ENCODE measurements at places on chromosomes 4 and X. TPM values are rescaled to one million over a fixed set of nuclear protein-coding genes. Genes with fewer than 3 reads are reported as not detected.
A peak's percentile ranks its signal among the peaks of the same experiment; 100 is the strongest.

DNA sequence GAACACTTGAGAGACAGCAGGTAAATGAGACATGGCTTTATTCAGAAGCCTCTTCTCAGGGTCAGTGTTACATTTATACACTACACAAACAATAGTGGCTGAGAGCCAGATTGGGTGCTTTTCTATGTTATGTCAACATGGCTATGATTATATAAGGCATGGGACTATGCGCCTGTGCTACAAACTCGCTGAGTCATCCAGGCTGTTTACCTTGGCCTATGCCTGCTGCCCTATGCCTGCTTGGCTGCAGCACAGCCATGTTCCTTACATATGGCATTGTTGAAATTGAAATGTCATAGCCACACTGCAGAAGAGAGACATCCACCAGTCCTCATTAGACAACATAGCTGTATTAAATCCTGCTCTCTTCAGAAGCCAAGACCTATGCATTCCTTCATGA lies 236.3 kb upstream of the NWD2 start:
- H3K27me3 ChIP-seq = no peaks in the 10 kb centered on the region
- H3K36me3 ChIP-seq = no peaks in the 10 kb centered on the region
- no peaks in the 10 kb centered on the region for H3K4me1 ChIP-seq
- H3K4me3 ChIP-seq = no peak overlapping the region
- DNase-seq = peak; percentile 7

DNA sequence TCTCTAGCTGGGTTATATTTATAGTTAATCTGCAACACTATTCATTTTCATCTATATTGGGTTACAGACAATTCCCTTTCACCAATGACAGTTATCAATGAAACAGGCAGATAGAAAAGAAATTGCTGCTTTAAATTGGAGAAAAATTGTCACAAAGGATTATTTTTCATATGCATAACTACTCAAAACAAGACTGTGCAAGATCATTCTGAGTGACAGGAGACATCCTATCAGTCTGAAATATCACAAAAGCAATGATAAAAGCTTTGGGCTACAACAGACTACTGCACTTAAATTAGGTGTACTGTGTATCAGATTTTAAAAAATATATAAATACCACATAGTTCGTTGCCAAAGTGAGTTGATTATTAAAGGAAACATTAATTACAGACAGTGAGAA lies 722.6 kb downstream of the ARAP2 start:
- no peaks in the 10 kb centered on the region for H3K36me3 ChIP-seq
- H3K4me1 ChIP-seq = no peaks in the 10 kb centered on the region
- H3K4me3 ChIP-seq = no peak overlapping the region
- no peaks in the 10 kb centered on the region for H3K27me3 ChIP-seq
- no peak for DNase-seq

GRCh38 chrX:136450050-136450830 lies 37.5 kb upstream of the BRS3 start:
- H3K4me1 ChIP-seq = no peaks in the 10 kb centered on the region
- H3K4me3 ChIP-seq = no peak overlapping the region
- DNase-seq = no peak

KLF8 gene
- 3.3 TPM for total RNA-seq

- H3K36me3 ChIP-seq = no peaks in the 10 kb centered on the region
- H3K4me1 ChIP-seq = peaks cover 16% of the 10 kb centered on the region
- no peak overlapping the region for H3K27ac ChIP-seq
- H3K4me3 ChIP-seq = no peak overlapping the region
Measured at GRCh38 chr4:55393461-55394320, 2.1 kb upstream of the TMEM165 start.

DNA sequence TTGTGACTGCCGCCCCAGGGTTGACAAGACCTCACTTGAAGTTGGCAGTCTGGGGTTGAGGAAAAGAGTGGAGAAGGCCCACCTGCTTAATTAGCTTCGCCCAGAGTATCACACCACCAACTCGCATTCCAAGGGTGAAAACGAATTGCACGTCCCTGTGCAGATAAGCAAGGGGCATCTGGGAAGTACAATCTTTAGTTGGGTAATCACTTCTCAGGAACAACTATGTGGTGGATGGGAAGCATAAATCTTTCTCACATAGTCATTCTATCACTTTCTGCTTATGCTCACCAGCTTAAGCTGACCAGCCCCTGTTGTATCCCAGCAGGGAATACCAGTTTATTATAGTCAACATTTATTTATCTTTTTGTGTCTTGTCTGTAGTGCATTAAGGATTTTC lies 14.3 kb downstream of the SPCS3 start:
- no peak for DNase-seq
- H3K27me3 ChIP-seq = no peaks in the 10 kb centered on the region
- no peak overlapping the region for H3K27ac ChIP-seq
- no peak overlapping the region for H3K4me3 ChIP-seq

DNA sequence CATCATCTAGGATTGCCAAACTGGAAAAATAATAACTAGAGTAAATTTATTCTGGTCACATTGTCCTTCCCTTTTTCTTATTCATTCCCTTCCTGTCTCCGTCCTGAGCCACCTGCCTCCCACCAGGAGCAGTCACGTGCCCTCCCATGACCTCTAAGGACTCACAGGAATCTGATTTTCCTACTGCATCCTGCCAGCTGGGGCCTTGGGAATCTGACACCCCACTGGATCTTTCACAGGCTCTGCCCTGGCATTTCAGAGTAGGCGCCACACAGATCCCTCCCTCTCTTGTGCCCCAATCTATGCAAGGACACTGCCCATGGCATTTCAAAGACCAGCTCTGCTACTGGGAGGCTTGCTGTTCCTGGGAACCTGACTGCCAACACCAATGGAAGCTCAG lies 520.5 kb downstream of the PPARGC1A start:
- DNase-seq = peak; percentile 59
- peak overlapping the region; percentile 37 for H3K27ac ChIP-seq
- H3K4me1 ChIP-seq = peaks cover 19% of the 10 kb centered on the region
- no peak overlapping the region for H3K4me3 ChIP-seq
- H3K27me3 ChIP-seq = no peaks in the 10 kb centered on the region
- H3K36me3 ChIP-seq = no peaks in the 10 kb centered on the region

FANCB gene
- total RNA-seq = 4.7 TPM

GPC3 gene
- total RNA-seq = 271 TPM

DNA sequence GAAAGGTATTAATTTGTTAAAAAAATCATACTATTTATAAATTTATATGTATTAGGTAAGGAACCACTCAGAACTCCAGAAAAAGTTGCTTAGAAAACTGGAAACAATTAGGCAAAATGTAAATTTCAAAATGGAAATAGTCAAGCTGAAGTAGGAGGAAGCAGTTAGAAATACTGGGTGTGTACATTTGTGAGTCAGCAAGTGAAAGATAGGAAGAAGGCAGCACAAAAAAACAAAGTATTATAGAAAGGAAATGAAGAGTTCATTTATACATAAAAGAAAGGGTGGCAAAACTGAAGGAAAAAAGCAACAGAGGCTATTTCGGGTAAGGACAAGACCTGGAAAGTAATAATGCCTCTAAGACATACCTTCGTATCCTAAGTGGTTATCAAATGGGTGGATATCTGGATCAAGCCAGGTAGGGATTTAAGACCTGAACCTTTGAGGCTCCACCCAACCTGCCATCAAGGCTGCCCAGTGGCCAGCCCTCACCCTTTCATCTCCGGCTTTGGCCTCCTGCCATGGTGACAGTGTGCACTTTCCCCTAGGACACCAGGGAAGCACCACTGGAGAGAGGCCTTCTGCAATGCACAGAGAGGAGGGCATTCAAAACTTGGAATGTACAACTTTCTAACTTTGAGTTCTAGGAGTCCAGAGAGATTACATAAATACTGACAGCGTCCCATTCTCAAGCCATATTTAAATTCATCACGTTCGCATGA lies at the start of gene LRRC66:
LRRC66 (minus strand) TSS at position 428 of the 722 bp plus-strand sequence. CDS start 2,750 bp downstream, outside the sequence.
- H3K4me1 ChIP-seq = no peaks in the 10 kb centered on the region
- no peak within 1 kb of the TSS for H3K27ac ChIP-seq
- no peak for DNase-seq
- H3K36me3 ChIP-seq = peaks cover 24% of the 10 kb centered on the region

DNA sequence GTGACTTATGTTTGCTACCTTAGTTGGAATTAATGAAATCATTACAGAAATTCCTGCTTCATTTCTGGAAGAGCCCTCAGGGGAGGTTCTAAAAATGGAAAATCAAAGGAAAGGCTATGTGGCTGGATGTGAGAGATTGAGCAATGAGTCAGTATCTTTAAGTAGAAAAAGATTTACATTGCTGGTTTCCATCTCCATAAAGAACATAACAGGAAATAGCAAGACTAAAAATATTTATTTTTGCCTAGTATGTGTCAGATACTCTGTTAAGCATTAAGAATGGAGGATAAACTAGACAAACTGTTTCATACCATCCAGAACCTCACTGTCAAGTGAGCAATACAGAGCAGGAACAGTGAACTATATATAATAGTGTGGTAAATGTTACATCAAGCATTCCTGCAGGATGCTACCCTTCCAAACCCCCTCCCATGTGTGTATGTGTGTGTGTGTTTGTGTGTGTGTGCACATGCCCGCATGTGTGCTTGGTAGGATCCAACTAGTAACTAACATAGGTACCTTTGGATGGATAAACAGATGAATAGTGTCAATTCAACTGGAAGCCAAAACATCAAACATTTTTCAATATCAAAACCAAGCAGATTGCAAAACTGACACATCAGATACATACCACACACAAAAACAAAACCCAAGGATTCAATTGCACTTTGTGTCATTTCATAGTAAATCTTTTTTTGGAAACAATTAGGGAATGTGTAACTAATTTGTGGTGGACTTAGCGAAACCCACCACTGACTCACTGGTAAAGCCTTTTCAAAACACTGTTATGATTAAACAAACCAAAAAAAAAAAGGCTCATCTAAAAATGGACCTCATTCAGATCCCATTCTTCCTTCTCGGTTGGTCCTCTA lies 223.4 kb downstream of the SHROOM3 start:
- H3K27ac ChIP-seq = no peak overlapping the region
- H3K36me3 ChIP-seq = no peaks in the 10 kb centered on the region
- H3K27me3 ChIP-seq = no peaks in the 10 kb centered on the region
- peaks cover 7% of the 10 kb centered on the region for H3K4me1 ChIP-seq
- peak; percentile 27 for DNase-seq

GRCh38 chr4:159110961-159111360 lies 8.1 kb downstream of the RAPGEF2 start:
- no peaks in the 10 kb centered on the region for H3K36me3 ChIP-seq
- H3K27ac ChIP-seq = no peak overlapping the region
- H3K4me3 ChIP-seq = no peak overlapping the region
- no peak for DNase-seq
- H3K27me3 ChIP-seq = no peaks in the 10 kb centered on the region
- peaks cover under 1% of the 10 kb centered on the region for H3K4me1 ChIP-seq

GRCh38 chr4:77264826-77265225 lies 107.8 kb downstream of the CCNG2 start:
- DNase-seq = no peak
- no peaks in the 10 kb centered on the region for H3K36me3 ChIP-seq
- H3K27ac ChIP-seq = no peak overlapping the region
- no peak overlapping the region for H3K4me3 ChIP-seq
- H3K4me1 ChIP-seq = no peaks in the 10 kb centered on the region

- no peaks in the 10 kb centered on the region for H3K4me1 ChIP-seq
- no peaks in the 10 kb centered on the region for H3K27me3 ChIP-seq
- H3K27ac ChIP-seq = no peak overlapping the region
- no peak for DNase-seq
- no peak overlapping the region for H3K4me3 ChIP-seq
- H3K36me3 ChIP-seq = peaks cover under 1% of the 10 kb centered on the region
Measured at GRCh38 chr4:6819295-6819694, 36.8 kb downstream of the KIAA0232 start.

SCFD2 gene
- 14.8 TPM for total RNA-seq

GRCh38 chr4:72677886-72678285 lies 108.9 kb upstream of the ADAMTS3 start:
- no peak overlapping the region for H3K27ac ChIP-seq
- H3K27me3 ChIP-seq = no peaks in the 10 kb centered on the region
- no peaks in the 10 kb centered on the region for H3K4me1 ChIP-seq
- H3K36me3 ChIP-seq = no peaks in the 10 kb centered on the region
- DNase-seq = no peak
- no peak overlapping the region for H3K4me3 ChIP-seq

DNA sequence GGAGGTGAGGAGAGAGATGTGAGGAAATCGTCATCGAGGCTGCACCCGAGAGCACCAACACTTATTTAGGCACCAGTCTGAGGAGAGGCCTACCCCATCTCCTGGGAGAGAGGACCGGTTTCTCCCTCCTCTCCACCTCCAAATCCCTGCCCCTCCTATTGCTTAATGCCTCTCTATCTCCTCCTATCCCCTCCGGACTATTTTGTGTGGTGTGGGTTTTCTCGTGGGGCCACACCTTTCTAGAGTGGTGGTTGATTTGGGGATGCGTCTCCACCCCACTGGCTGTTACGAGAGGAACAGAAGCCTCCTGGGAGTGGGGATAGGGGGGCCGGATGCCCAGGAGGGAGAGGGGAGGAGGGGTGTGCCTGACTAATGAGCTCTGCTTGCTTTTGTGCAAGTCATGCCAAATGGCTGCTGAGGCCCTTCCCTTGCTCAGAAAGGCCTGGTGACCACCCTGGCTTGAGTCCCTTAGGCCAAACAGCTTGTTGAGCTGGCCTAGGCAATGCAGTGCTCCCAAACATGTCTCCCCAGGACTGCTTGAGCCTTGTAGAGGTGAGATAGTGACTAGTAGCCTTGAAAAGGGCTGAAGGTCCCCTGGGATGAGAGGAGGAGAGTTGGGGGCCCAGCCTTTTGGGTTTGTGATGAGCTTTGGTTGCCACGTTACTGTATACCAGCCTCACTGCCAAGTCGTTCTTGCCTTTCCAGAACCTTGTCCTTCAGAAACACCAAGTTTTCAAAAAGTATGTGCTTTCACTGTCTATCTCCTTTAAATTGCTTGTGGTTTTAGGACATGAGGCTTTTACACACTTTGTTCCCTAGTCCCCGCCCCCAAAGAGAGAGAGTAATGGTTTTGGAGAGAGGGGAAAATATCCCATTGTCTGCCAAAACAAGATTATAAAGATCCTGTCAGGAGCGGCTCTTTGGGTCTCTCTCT lies 1.2 kb downstream of the MSN start:
- H3K36me3 ChIP-seq = peaks cover under 1% of the 10 kb centered on the region
- peak overlapping the region; percentile 82 for H3K4me3 ChIP-seq
- peak overlapping the region; percentile 95 for H3K27ac ChIP-seq
- peaks cover 2% of the 10 kb centered on the region for H3K27me3 ChIP-seq
- peaks cover 15% of the 10 kb centered on the region for H3K4me1 ChIP-seq

GPRIN3 gene
- total RNA-seq = 4.3 TPM

GRCh38 chrX:17563076-17563475 lies 174.2 kb upstream of the SCML1 start:
- H3K4me3 ChIP-seq = no peak overlapping the region
- H3K36me3 ChIP-seq = no peaks in the 10 kb centered on the region
- peaks cover 10% of the 10 kb centered on the region for H3K4me1 ChIP-seq

- H3K27me3 ChIP-seq = no peaks in the 10 kb centered on the region
- peak overlapping the region; percentile 72 for H3K27ac ChIP-seq
- H3K4me3 ChIP-seq = peak overlapping the region; percentile 73
Measured at GRCh38 chr4:42655921-42656678, 805 bp downstream of the ATP8A1 start.

- peaks cover 18% of the 10 kb centered on the region for H3K27me3 ChIP-seq
- peak; percentile 88 for DNase-seq
- H3K27ac ChIP-seq = no peak overlapping the region
- no peak overlapping the region for H3K4me3 ChIP-seq
- H3K36me3 ChIP-seq = no peaks in the 10 kb centered on the region
Measured at GRCh38 chrX:115330498-115331168, 41.1 kb downstream of the LUZP4 start.

Measured in muscle of leg (tissue), 16 donors.